ENCODE measurements at places on chromosomes 5 and 9.

- DNase-seq = no peak
Measured at GRCh38 chr5:72159501-72159911, 52.2 kb downstream of the MAP1B start.

DNA sequence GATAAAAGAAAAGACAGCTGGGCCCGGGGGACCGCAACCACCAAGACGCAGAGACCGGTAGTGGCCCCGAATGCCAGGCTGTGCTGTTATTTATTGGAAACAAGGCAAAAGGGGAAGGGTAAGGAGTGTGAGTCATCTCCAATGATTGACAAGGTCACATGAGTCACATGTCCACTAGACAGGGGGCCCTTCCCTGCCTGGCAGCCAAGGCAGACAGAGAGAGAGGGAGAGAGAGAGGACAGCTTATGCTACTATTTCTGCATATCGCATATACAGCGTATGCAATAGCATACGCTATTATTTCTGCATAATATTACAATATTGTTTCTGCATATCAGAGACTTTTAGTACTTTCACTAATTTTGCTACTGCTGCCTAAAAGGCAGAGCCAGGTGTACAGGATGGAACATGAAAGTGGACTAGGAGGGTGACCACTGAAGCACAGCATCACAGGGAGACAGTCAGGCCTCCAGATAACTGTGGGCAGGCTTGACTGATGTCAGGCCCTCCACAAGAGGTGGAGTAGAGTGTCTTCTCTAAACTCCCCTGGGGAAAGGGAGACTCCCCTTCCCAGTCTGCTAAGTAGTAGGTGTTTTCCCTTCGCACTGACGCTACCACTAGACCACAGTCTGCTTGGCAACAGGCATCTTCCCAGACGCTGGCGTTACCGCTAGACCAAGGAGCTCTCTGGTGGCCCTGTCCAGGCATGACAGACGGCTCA is 50.3 kb downstream of the RFX3 start:
- no peak for DNase-seq

DNA sequence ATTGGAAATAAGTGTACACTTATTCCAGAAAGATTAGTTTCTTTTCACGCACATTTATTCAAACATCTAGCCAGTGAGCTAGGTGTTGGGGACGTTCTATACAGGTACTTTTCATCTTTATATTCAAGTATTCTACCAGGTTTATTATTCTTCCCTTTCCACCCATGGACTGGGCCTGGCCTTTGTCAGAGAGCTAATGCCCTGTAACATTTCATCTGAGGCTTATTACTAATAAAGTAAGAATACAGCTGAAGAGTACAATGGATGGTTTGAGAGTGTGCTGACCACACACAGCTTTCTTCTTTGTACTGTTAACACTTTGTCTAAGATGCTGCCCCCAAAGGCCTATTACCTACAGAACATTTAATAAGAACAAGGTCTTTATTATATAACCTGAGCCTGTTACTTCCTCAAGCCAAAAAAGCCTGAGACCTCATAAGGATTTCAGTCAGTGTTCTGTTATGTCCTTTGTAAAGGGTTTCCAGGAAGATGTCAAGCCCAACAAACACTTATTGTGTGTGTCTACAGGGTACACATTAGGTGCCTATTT is 93.5 kb downstream of the ZNF608 start:
- no peak for DNase-seq

GRCh38 chr9:93094658-93095204 is 1.3 kb upstream of the CARD19 start:
- no peak for DNase-seq

GRCh38 chr5:7659420-7659819 is 191.5 kb downstream of the CFAP90 start:
- no peak for DNase-seq

DNA sequence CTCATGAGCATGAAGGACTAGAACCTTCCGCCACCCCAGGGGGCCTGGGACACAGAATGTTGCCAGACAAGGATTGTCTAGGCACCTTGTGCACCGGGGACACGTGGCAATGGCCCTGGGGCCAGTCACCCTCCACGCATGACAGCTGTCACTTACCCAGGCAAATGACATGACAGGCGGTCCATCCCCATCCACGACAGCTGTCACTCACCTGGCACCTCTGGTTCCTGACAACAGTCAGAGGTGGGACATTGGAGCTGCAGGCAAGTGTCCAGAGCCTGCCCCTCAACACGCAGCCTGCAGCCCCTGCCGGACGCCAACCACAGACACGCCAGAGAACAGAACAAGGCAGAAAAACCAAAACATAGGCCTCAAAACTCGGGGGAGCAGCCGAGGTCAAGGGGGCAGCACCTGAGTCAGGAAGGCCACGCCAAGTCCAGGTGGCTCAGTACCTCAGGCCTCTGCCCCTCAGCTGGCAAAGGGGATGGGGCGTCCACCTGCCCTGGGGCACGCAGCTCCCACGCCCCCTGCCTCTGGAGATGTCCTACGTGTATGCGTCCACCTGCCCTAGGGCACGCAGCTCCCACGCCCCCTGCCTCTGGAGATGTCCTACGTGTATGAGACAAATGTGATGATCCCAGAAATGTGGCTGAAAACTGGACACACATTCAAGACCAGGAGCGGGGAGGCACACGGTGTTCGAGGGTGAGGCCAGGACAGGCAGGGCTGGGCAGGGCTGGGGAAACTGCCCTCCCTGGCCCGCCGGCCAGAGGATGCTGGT is 14.5 kb downstream of the VAV2 start:
- DNase-seq = no peak

GRCh38 chr5:131382407-131383395 is 118.8 kb downstream of the CDC42SE2 start:
- no peak for DNase-seq

GRCh38 chr9:136109351-136110081 is 9.2 kb downstream of the TMEM250 start:
- DNase-seq = peak; percentile 98

DNA sequence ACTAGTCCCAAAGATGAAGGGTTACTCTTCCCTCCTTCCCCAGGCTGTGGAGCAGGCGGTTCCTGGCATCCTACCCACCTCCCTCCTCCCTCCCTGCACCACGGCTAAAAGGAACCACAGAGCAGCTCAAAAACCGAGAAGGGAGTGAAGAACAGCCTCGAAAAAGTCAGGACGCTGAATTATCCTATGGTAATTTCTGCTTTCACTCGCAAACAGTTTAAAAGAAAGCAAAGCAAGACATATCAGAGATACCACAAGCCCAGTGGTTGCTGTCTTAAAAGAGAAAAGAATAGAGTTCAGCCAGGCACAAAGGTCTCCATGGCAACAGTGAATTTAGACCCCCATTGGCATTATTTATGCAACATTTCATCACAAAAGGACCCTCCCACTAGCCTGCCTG is 315.4 kb downstream of the CTNND2 start:
- DNase-seq = no peak

DNA sequence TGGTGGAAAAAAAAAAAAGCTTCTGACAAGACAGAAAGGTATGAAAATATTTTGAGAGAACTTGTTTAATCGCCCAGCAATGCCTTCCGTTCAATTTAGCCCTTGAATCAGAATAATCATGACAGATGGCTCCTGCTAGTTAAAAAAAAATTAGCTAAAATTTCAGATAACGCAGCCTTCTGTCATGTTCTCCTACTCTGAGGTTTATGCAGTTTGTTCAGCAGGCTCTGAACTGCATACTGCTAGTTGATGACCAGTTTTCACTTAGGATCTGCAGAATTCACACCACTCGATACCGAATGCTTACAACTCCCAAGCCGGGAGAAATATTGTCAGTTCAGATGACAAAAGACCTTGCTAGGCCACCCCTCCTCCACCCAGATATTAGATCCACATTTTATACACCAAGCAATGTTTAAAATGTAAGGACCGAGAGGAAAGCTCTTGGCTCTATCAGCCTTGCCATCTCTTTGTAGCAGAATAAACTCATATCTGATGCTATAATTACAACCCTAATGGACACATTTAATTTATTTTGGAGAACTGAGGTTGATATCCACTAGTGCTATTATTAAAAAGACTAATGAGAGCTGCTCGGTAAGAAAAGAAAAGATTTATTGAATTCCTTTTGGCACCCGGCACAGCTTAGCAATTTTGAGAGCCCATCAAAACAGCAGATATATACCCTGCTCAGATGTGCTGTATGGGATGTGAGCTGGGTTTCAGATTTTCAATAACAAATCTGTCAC is 322.8 kb downstream of the GLIS3 start:
- no peak for DNase-seq

GRCh38 chr5:59847586-59847985 is 45.9 kb downstream of the PDE4D start:
- no peak for DNase-seq

- DNase-seq = peak; percentile 87
Measured at GRCh38 chr5:154756868-154757813, 2.0 kb downstream of the LARP1 start.

DNA sequence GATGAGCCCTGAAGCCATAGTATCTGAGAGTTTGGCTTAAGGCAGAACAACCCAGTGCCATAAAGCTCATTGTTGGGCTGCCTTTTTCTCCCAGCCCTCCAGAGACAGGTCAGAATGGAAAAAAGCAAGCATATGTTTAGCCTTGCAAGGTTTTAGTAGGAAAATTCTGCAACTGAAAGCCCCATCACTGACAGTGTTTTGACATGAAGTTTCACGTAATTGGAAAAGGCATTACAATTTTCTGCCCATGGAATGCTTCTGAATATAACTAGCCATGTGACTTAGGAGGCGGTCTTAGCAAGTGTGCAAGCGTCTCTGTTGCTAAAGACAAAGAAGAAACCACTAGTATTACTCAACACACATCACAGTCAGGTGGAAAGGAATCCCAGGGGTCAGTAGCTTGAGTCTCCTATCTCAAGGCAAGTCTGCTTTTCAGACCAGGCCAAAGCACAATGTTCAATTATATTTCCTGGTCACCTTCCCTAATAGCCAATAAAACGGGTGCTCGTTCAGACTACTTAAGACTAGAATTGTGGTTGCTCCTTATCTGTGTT is 117.6 kb downstream of the CARTPT start:
- no peak for DNase-seq

- DNase-seq = no peak
Measured at GRCh38 chr5:73812962-73813588, 187.1 kb downstream of the ARHGEF28 start.

- DNase-seq = no peak
Measured at GRCh38 chr5:166637295-166637694, 1654.2 kb upstream of the WWC1 start.

GRCh38 chr5:147286296-147286695 is 51.5 kb downstream of the STK32A start:
- DNase-seq = no peak

DNA sequence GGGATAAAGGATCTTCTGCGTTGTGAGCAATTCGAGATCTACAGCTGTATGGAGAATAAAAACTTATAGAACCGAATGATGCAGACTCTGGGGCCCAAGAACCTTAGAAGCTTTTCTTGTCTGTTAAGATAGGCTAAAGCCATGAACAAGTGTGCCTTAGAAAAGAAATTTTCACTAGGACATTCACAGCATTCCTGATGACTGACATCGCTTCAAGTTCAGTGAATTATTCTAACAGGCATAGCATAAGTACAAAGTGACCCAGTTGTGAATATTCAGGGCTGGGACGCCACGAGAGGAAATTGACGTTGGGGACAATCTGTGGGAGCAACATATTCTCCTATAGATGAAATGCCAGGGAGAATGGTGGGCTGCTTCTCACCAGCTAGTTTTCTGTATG is 32.0 kb upstream of the PANK3 start:
- DNase-seq = no peak

DNA sequence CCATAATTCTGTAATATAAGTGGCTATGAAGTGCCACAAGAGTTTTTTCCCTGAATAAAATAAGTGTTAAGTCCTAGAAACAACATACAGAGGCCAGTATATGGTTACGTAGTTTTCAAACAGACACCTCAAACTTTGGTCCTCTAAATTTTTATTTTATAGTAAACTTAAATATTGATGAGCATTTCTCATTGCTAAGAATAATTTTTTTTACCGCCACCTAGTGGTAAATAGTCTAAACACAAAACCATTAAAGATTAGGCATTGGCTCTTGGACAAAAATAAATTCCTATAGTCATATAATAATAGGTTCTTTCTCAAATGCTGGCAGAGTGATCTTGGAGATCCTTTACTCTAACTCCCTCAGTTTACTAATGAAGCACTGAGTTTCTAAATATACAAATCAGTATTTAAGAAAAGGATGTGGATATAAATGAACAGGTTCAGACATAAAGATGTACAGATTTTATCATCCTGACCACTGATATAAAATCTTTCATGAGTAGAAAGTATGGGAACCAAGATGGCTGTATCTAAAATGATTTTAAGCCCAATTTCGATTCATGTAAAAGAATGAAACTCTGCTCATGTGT is 136.2 kb downstream of the FANCC start:
- DNase-seq = no peak

DNA sequence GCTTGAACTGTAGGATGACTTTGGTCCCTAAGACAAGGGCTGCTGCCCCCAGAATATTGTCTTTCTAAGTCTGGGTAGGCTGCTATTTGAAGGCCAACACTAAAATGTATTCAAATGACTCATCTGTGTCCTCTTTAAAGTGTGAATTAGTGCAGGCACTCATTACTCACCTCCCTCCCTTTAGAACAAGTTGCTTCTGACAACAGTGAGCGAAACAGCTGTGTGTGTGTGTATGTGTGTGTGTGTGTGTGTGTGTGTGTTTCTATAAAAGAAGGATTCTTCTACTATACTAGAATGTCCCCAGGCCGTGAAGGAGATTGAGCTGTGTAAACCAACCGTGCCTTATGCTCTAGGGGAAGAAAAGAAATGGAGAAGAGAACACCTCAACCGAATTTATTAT is 1337.2 kb downstream of the PTPRD start:
- no peak for DNase-seq

- no peak for DNase-seq
Measured at GRCh38 chr5:154686490-154686889, 68.7 kb upstream of the LARP1 start.

DNA sequence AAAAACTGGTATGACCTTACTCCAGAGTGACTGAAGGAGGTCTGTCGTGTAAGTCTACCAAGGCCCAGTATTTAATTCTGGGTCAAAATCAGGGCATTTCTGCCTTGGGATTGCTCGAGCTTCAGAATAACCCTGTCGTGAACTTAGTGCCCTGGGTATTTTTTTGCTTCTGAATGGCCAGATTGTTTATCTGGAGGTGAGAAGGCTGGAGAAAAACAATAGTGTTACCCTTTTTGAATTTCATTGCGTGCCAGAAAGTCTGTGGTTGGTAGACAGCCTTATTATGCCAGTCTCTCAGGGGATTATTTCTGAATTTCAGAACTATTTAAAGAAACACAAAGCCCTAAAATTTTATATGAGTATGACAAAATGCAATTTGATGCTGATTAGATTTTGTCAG is 323.4 kb downstream of the CSNK1G3 start:
- no peak for DNase-seq

All from mesenteric fat pad (tissue), 1 donor.